Vagina (tissue), 2 donors: ENCODE measurements at places on chromosomes 16 and 17.

- DNase-seq = no peak
These were observed 67.5 kb upstream of the NETO2 start for GRCh38 chr16:47211218-47211617.

DNA sequence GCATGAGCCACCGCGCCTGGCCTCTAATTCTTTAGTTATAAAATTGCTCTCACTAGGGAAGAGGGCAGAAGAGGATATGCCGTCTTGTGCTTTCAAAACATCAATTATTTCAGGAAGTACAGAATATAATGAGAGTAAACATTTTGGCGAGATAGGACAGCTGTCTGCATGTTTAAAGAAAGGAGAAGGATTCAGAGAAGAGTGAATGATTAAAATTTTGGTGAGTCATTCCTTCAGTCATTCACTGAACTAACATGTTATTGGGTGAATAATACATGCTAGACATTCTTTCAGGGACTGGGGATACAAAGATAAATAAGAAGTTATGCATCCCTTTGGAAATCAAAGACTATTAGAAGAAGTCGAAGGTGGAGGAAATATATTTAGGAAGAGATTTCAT lies 590.3 kb upstream of the GOT2 start:
- no peak for DNase-seq

DNA sequence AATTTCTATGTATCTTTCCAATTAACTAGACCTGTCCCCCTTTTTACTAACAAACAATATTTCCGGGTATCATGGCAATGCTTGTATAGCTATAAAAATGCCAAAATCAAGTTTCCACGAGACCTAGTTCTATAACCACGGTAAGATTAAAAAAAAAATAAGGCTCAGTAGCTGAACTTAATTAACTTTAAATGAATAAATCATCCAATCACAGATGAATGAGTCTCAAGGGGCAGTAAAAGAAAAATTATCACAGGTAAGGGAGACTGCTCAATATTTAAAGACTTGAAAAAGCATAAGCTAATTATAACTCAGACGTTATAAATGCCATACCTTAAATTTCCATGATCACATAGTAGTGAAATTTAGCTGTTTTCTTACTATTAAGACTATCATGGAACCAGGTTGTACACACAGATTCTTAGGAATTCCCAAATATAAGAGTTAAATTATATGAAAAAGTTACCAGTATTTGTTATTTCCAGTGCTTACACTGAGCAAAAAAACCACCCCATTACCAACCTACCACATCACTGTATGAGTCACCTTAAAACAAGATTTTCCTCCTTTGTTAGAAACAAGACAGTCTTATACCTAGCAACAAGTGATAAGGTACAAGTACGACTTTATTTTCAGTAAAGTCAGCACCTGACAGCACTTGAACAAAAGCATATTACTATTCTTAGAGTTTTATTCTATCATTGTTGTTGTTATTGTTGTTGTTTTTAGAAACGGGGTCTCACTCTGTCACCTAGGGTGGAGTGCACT lies 20.6 kb downstream of the SSH2 start:
- no peak for DNase-seq

- DNase-seq = no peak
These were observed 37.9 kb downstream of the LYRM1 start for GRCh38 chr16:20938426-20938825.

- no peak for DNase-seq
These were observed 26.4 kb downstream of the B9D1 start for GRCh38 chr17:19335951-19336631.

- DNase-seq = no peak
These were observed 979 bp downstream of the ABHD15 start for GRCh38 chr17:29565643-29566472.

- no peak for DNase-seq
These were observed 19.3 kb downstream of the CARHSP1 start for GRCh38 chr16:8849411-8850011.

- no peak for DNase-seq
These were observed 51.0 kb upstream of the NOL11 start for GRCh38 chr17:67666710-67667109.

- DNase-seq = no peak
These were observed 62.5 kb downstream of the ABCA8 start for GRCh38 chr17:68892658-68893057.

DNA sequence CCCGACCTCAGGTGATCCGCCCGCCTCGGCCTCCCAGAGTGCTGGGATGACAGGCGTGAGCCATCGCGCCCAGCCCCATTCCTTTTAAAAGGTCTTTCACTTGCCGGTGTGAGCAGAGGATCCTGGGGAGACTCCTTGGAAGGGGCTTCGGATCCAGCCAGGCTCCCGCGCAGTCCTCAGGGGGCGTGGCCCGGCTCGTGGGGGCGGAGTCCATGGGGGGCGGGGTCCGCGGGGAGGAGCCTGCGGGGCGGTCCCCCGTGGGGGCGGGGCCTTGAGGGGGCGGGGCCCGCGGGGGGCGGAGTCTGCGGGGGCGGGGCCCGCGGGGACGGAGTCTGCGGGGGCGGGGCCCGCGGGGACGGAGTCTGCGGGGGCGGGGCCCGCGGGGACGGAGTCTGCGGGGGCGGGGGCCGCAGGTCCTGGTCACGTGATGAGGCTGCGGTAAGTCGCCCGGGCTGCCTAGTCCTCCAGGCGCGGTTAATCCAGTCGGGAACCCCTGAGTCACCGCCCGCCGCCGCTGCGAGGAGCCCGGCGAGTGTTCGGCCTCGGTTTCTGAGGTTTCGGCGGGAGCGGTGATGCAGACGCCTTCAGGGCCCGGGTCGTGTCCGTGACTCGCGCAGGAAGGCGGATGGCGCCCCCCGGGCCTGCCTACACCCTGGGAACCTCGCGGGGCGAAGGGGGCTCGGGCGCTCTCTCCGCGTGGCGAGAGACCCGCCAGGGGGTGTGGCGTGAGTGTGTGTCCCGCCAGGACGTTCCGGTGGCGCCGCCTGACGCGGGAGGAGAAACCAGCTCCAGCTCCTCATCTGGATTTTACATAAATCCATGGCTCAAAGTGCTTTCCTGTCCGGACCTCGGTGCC lies 23.6 kb upstream of the ABR start:
- no peak for DNase-seq

GRCh38 chr16:22726868-22727267 lies 87.1 kb upstream of the HS3ST2 start:
- DNase-seq = no peak

DNA sequence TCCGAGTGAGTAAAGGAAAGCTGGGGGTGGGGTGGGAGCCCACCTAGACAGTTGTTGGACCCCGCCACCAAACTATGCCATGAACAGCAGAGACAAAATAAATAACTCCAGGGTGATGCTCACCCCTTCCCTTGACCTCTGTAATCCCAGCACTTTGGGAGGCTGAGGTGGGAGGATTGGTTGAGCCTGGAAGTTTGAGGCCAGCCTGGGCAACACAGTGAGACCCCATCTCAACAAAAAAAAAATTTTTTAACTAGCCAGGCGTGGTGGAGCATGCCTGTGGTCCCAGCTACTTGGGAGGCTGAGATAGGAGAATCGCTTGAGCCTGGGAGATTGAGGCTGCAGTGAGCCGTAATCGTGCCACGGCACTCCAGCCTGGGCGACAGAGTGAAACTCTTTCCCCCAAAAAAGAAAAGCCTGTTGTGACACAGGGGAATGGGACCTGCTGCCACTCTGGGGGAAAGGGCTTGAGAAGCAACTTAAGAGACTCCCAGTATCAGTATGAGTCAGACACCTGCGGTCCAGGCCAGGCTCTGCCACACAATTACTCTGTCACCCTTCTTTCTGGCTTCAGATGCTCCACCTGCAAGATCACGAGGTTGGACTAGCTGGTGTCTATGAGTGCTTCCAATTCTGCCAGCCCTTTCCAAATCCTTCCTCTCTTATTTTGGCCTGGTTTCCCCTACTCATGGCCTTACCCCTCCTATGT lies 5.0 kb downstream of the SGCA start:
- no peak for DNase-seq

DNA sequence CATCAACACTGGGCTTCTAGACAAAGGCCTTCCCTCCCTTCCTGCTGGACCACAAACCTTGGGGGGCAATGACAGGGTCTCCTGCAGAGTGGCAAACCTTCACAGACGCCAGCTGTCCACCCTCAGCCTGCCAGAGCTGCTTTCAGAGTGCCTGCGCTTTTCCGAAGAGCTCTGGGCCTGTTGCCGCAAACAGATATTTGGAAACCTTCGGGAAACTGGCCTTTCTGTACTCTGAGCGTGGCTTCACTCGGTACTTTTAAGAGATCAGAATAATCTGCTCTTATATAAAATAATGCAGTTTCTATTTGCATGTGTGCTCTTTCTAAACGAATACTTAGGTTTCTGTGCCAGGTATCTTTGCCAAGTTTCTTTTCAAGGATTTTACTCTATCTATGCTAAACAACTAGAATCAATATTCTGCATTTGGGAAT lies 152.1 kb upstream of the CHMP6 start:
- DNase-seq = no peak

- DNase-seq = no peak
These were observed 1.2 kb upstream of the DLX4 start for GRCh38 chr17:49967621-49968404.

- DNase-seq = no peak
These were observed 50.2 kb upstream of the WSCD1 start for GRCh38 chr17:6019959-6020358.

- no peak for DNase-seq
These were observed 519 bp downstream of the ST6GALNAC2 start for GRCh38 chr17:76585033-76585648.

GRCh38 chr16:85127379-85127723 lies 15.1 kb upstream of the CIBAR2 start:
- DNase-seq = no peak

DNA sequence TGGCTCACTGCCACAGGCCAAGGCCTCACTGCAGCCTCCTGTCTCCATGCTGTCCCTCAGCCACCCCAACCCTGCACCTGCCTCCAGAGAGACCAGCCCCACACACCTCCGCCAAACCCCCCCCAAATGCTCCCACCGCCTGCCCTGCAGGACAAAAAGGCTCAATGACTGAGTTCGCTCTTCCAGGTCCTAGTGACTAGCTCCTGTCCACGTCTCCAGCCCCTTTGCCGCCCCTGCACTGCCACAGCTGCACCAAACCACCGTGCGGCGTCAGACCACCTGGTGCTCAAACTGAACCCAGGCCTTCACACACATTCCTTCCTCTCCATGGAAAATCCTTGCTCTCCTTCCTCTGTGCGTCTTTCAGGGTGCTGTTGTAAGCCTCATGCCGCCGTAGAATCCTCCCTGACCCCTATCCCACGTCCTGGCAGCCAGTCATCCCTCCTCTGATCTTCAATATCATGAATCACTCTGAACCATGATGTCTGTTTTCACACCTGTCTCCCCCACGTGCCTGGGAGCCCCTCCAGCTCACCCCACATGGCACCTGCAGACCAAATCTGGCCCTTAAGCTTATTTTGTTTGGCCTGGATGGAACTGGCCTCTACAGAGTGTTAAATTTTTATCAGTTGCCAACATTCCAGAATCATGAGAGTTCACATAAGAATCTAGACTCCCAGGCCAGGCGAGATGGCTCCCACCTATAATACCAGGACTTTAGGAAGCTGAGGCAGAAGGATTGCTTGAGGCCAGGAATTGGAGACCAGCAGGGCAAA lies 4.3 kb upstream of the GSG1L start:
- no peak for DNase-seq

DNA sequence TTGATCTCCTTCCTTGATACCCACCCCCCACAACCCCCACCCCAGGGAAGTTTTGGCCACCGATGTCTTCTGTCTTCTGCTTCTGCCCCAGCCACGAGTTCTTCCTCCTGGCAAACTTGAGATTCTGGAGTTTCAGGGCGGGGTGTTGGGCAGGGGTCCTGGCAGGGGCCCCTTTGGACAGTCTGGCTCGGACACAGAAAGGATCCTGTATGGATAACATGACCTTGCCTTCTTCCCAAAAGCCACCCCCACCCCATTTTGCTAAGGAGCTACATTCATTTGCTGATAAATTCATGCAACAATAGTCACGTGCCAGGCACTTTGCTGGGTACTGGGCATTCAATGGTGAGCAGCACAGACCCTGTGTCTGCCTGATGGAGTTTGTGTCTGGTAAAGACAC lies 5.9 kb upstream of the COL1A1 start:
- DNase-seq = no peak

- no peak for DNase-seq
These were observed 157.8 kb downstream of the AXIN2 start for GRCh38 chr17:65403626-65404025.

GRCh38 chr17:35299135-35299534 lies 56.3 kb downstream of the SLFN5 start:
- no peak for DNase-seq

DNA sequence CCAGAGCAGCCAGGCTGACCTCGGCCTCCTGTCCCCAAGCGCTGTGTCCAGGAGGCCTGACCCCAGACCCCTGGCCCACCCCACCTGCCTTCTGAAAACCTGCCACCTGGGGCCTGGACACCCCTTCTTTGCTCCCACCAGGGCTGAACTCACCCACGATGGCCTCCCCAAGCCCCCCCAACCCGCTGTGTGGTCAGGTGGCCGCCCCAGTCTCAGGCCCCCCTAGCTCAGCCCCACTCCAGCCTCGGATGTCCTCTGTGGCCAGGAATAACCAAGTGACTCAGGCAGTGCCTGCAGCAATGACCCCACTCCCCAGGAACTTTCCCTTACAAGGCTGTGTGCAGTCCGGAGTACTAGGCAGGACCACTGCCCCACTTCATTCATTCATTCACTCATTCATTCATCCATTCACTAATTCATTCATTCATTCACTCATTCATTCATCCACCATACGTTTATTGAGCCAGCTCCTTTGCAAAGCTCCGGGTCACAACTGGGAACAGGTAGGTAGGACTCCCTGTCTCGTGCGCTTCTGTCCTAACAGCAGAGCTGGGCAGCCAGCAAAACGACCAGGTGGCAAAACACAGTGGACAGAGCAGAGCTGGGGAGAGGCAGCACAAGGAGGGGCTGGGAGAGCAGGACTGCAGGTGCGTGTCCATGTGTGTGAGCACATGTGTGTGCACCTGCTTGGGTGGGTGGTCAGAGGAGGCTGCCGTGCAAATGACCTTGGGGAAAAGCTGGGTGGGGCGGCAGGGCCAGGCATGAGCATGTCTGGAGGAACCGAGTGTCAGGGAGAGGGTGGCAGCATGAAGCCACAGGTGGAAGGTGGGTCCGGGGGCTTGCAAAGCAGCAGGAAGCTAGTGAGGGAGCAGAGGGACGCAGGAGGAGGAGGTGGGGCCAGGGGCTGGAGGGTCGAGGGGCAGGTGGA lies 75.8 kb upstream of the CBX4 start:
- DNase-seq = no peak
